ENCODE measurements at places on chromosomes 2 and 18.

DNA sequence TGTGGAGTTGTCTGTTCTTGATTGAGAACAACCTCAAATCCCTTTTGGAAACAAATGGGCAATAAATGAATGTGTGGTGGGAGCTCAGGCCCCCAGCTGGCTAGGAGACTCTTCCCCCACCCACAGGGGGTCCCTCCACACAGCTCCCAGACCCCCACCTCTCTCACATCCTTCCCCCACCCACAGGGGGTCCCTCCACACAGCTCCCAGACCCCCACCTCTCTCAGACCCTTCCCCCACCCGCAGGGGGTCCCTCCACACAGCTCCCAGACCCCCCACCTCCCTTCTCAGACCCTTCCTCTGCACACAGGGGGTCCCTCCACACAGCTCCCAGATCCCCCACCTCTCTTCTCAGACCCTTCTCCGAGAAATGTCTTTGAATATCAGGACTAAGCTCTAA lies 79.0 kb upstream of the CTDP1 start:
- no peak for DNase-seq

- DNase-seq, result no peak
Observed at GRCh38 chr2:113791697-113792590, 35.5 kb upstream of the SLC35F5 start.

DNA sequence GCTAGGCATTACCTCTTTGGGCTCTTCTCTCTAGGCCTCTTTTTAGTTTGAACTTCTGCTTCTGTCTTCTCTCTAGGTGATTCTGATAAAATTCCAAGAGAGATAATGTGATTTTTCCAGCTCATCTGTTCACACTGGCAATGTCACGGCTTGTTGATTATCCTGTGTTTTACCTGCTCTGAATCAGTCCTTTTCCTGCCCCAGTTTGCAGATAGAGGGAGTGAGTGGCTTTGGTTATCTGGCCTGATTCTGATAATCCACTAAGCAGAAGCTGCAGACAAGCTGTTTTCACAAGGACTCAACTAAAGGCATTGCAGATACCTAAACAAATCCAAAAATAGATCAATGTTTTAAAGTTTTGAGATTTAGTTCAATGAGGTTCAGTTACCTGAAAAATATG lies 111.9 kb downstream of the DCC start:
- DNase-seq, result no peak

GRCh38 chr2:176558574-176559140 lies 289.4 kb downstream of the MTX2 start:
- DNase-seq, result no peak

GRCh38 chr2:216286616-216287231 lies 85.6 kb downstream of the MARCHF4 start:
- DNase-seq, result no peak

Measured in mucosa of gallbladder (tissue), 1 donor.